ENCODE measurements at places on chromosomes 5 and 9.

DNA sequence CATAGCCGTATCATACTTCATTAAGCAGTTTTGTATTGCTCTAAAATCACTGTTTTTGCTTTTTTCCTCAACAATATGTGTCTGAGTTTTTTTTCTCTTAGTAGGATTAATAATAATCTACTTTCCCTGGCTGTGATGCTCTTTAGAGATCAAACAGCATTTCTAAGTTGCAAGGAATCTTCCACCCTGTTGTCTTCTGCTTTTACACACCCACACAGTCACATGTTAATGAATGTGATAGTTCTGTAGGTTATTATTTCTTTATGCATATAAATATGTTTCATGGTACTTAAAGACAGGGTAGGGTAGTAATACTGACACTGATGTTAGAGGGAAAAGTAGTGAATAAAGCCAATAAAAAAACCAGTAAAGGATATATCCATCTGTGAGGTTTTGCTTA lies 29.3 kb downstream of the SLC44A1 start:
- no peak for DNase-seq

GRCh38 chr9:14180093-14180959 lies 133.6 kb downstream of the NFIB start:
- no peak for DNase-seq

DNA sequence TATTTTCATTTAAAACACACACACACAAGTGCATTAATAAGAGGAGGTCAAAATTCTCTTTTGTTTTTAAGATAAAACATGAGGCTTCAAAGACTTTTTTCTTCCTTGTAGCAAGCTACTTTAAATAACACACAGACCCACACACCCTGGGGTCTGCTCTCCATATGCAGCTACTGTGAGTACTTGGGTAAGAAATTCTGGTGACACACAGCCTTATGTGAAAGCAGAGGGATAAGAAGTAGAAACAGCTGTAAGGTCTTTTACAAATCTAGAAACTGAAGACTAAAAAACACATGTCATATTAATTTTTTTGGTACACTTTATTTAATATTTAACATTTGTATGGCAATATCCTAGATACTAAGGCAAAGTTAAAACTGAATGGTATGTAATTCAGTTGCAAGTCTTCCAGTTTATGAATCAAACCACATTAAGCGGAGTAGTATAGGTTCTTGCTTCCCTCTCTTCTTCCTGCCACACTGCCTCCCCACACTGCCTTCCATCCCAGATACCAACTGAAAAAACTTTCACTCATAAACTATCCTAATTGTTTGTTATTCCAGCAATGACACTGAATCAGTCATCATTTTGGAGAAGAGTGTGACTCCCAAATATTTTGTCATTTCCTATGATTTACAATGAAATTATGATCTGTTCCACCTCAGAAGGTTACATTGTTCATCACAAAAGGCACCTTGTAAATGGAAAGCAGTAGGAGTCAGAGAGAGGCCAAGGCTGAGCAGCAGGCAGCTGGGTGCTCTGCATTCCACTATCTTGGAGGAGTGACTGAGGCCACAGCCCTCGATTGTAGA lies 92.0 kb downstream of the PLCXD3 start:
- no peak for DNase-seq

- no peak for DNase-seq
Observed at GRCh38 chr5:133564921-133565565, 47.3 kb downstream of the FSTL4 start.

- no peak for DNase-seq
Observed at GRCh38 chr5:148909766-148910165, 83.4 kb downstream of the ADRB2 start.

Data from activated naive CD4-positive, alpha-beta T cell (primary cell).